Central memory CD8-positive, alpha-beta T cell (primary cell): ENCODE measurements at places on chromosomes 12 and 14.
A peak's percentile ranks its signal among the peaks of the same experiment; 100 is the strongest.

DNA sequence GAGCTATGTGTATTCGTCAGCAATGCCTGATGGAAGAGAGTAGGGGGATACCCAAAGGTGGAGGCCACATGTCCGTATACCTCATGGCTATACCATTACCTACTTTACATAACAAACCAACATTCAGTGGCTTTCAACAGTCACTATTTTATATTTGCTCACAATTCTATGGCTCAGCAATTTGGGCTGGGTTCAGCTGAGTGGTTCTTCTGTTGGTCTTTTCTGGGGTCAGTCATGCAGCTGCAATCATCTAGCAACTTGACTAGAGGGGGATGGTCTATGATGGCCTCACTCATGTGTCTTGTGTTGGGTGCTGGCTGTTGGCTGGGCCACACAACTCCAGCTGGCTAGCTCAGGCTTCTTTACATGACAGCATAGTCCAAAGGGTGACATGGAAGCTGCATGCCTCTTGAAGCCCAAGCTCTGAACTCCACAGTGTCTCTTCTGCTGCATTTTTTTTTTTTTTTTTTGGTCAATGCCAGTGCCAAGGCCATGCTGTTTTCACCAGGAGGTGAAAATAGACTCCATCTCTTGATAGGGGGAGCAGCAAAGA is 53.7 kb downstream of the RIN3 start:
- H3K4me1 ChIP-seq = peaks cover 57% of the 10 kb centered on the region
- DNase-seq = no peak
- peak overlapping the region; percentile 95 for H3K27ac ChIP-seq
- H3K27me3 ChIP-seq = no peaks in the 10 kb centered on the region
- no peak overlapping the region for H3K4me3 ChIP-seq

DNA sequence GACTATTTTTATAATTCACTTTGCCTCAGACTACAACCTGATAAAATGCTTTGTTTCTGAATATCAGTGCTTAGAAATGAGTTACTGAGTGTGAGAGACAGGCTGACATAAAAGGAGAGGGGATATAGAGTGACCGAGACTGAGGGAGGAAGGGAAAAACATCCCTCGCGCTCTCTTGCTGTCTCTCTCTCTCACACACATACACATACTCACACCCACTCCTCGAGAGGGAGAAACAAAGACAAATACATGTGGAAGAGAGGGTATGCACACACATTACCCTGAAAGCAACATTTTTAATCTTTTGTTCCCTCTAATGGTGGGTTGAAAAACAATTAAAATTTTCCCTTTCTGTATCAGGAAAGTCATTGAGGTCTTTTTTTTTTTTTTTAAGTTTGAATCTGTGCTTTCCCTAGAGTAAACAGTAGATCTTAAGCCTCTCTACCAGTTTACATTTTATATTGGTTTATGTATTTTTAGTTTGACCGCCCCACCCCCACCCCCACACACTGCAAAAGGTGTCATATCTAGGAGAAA is 45.3 kb downstream of the FRS2 start:
- no peak for DNase-seq
- peaks cover 36% of the 10 kb centered on the region for H3K4me1 ChIP-seq
- no peak overlapping the region for H3K27ac ChIP-seq
- peaks cover 4% of the 10 kb centered on the region for H3K36me3 ChIP-seq
- no peaks in the 10 kb centered on the region for H3K27me3 ChIP-seq

GRCh38 chr14:69358233-69358963 is 39.7 kb downstream of the ERH start:
- no peak for DNase-seq
- H3K4me3 ChIP-seq = no peak overlapping the region
- no peaks in the 10 kb centered on the region for H3K36me3 ChIP-seq
- H3K27ac ChIP-seq = no peak overlapping the region
- peaks cover 22% of the 10 kb centered on the region for H3K27me3 ChIP-seq

- no peak overlapping the region for H3K27ac ChIP-seq
- no peaks in the 10 kb centered on the region for H3K27me3 ChIP-seq
- H3K36me3 ChIP-seq = peaks cover 6% of the 10 kb centered on the region
Observed at GRCh38 chr14:103838117-103838516, 9.3 kb downstream of the PPP1R13B start.

GRCh38 chr12:24246934-24247333 is 297.5 kb upstream of the SOX5 start:
- no peak overlapping the region for H3K4me3 ChIP-seq
- no peaks in the 10 kb centered on the region for H3K4me1 ChIP-seq
- H3K27me3 ChIP-seq = no peaks in the 10 kb centered on the region
- no peaks in the 10 kb centered on the region for H3K36me3 ChIP-seq

DNA sequence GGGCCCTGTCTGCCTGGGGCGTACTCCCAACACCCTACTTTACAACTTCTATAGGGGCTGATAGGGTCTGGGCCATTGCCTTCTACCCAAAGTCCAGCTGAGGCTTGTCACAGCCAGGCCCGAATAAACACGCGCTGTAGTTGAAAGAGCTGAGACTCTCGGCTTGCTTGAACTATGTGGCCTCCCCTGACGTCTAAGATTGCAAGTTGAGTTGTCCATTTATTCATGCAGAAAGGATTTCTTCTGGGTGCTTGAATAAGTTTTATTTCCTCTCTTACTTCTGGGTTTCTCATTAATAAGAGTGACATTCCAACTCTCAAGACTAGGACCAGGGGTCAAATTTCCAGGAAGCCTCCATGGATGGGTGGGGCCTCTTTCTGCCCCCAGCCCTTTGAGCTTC is 74.4 kb upstream of the VRK1 start:
- H3K4me3 ChIP-seq = no peak overlapping the region
- no peaks in the 10 kb centered on the region for H3K4me1 ChIP-seq
- no peak for DNase-seq
- H3K27ac ChIP-seq = no peak overlapping the region
- no peaks in the 10 kb centered on the region for H3K36me3 ChIP-seq

GRCh38 chr12:4717806-4718205 is 2.4 kb upstream of the GALNT8 start:
- H3K27ac ChIP-seq = no peak overlapping the region
- DNase-seq = no peak
- H3K4me1 ChIP-seq = no peaks in the 10 kb centered on the region
- H3K36me3 ChIP-seq = peaks cover 1% of the 10 kb centered on the region
- peaks cover 44% of the 10 kb centered on the region for H3K27me3 ChIP-seq

DNA sequence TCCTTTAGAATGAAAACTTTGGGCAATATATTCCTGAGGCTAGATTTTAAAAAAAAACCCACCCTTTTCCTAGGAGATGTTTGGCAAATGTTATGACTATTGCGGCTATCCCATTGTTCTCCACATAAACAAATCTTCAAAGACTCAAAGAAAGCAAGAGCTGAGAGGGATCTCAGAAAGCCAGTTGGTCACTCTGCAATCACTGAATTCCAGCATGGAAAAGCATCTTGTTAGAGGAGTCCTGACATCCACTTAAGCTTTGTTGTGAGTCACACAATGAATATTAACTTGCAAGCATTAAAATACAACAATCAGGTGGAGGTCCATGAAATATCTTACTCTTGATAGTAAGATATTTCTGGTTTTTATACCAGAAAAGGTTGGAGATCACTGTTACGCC is 11.0 kb upstream of the PTPRB start:
- no peak overlapping the region for H3K27ac ChIP-seq
- H3K27me3 ChIP-seq = no peaks in the 10 kb centered on the region
- DNase-seq = no peak
- H3K36me3 ChIP-seq = no peaks in the 10 kb centered on the region

GRCh38 chr12:42627151-42627550 is 37.6 kb upstream of the PRICKLE1 start:
- no peaks in the 10 kb centered on the region for H3K36me3 ChIP-seq
- no peaks in the 10 kb centered on the region for H3K4me1 ChIP-seq
- no peak overlapping the region for H3K4me3 ChIP-seq
- no peak overlapping the region for H3K27ac ChIP-seq
- no peaks in the 10 kb centered on the region for H3K27me3 ChIP-seq

- H3K4me3 ChIP-seq = no peak overlapping the region
- no peaks in the 10 kb centered on the region for H3K27me3 ChIP-seq
- peaks cover 7% of the 10 kb centered on the region for H3K4me1 ChIP-seq
- no peak for DNase-seq
- H3K27ac ChIP-seq = no peak overlapping the region
Observed at GRCh38 chr12:103331643-103332042, 164.1 kb downstream of the C12orf42 start.

GRCh38 chr12:40697566-40698259 is 5.5 kb downstream of the CNTN1 start:
- no peaks in the 10 kb centered on the region for H3K36me3 ChIP-seq
- H3K4me1 ChIP-seq = no peaks in the 10 kb centered on the region
- H3K27me3 ChIP-seq = no peaks in the 10 kb centered on the region
- H3K27ac ChIP-seq = no peak overlapping the region
- no peak overlapping the region for H3K4me3 ChIP-seq
- DNase-seq = no peak

GRCh38 chr12:105581420-105581819 is 250.9 kb downstream of the C12orf75 start:
- no peaks in the 10 kb centered on the region for H3K4me1 ChIP-seq
- H3K36me3 ChIP-seq = no peaks in the 10 kb centered on the region
- peaks cover 23% of the 10 kb centered on the region for H3K27me3 ChIP-seq
- no peak overlapping the region for H3K4me3 ChIP-seq

- no peaks in the 10 kb centered on the region for H3K27me3 ChIP-seq
- H3K36me3 ChIP-seq = peaks cover 4% of the 10 kb centered on the region
- peaks cover 44% of the 10 kb centered on the region for H3K4me1 ChIP-seq
- no peak overlapping the region for H3K4me3 ChIP-seq
Observed at GRCh38 chr12:50551866-50552265, 47.1 kb downstream of the DIP2B start.

- H3K4me3 ChIP-seq = no peak overlapping the region
- H3K27ac ChIP-seq = no peak overlapping the region
- no peaks in the 10 kb centered on the region for H3K27me3 ChIP-seq
Observed at GRCh38 chr12:127489061-127489460, 777.9 kb upstream of the TMEM132C start.

- no peak overlapping the region for H3K4me3 ChIP-seq
- H3K36me3 ChIP-seq = no peaks in the 10 kb centered on the region
- no peaks in the 10 kb centered on the region for H3K4me1 ChIP-seq
Observed at GRCh38 chr14:90778571-90779255, 37.5 kb downstream of the TTC7B start.

GRCh38 chr12:116106870-116107269 is 170.6 kb downstream of the MED13L start:
- H3K4me3 ChIP-seq = no peak overlapping the region
- no peak overlapping the region for H3K27ac ChIP-seq
- no peaks in the 10 kb centered on the region for H3K27me3 ChIP-seq
- DNase-seq = no peak
- H3K36me3 ChIP-seq = peaks cover 8% of the 10 kb centered on the region
- H3K4me1 ChIP-seq = peaks cover 19% of the 10 kb centered on the region

- no peak for DNase-seq
- H3K27me3 ChIP-seq = no peaks in the 10 kb centered on the region
- H3K36me3 ChIP-seq = peaks cover 18% of the 10 kb centered on the region
Observed at GRCh38 chr14:68876976-68877375, 84.1 kb upstream of the ZFP36L1 start.

GRCh38 chr12:29831173-29831572 is 47.4 kb upstream of the TMTC1 start:
- no peaks in the 10 kb centered on the region for H3K27me3 ChIP-seq
- no peak for DNase-seq
- no peaks in the 10 kb centered on the region for H3K4me1 ChIP-seq
- no peak overlapping the region for H3K27ac ChIP-seq

DNA sequence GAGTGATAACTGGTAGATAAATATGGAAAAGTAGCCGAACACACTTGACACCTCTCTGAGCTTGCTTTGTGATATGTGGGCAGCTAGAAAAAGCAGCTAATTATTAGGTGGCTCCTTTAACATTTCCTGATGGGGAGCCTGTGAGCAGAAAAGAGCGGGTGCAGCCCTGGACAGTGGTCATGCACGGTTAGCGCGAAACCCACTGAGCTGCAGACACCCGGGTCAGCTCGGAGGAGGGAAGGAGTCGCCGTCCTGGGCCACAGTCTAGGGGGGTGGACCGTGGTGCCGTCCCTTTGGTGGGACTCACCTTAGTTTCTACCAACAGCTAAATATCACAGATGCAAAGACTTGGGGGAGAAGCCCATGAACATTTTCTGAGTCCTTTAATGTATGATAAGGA is 6.6 kb downstream of the COA8 start:
- no peaks in the 10 kb centered on the region for H3K27me3 ChIP-seq
- peaks cover 5% of the 10 kb centered on the region for H3K4me1 ChIP-seq
- DNase-seq = no peak
- H3K27ac ChIP-seq = no peak overlapping the region

DNA sequence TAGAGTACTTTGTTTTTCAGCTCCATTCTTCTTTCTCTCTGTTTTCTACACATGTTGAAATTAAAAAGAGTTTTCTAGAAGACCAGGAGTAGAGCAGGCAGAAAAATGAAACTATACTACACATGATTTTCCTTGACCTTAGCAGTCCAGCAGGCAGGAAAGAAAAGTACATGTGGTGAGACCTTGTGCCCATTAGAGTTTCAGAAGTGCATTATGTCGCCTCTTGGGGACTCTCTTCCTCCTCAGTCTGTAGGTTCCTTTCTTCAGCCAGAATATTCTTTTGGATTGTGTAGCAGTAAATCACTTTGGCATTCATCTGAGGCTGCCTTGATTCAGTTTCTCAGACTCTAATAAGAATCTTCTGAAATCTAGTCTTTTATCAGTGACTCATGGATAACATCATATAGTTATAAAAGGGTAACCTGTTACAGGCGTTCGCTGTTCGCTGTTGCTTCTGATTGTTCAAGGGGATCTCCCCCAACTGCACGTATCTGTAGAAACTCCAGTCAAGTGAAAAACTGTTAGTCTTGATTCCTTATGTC is 161.8 kb downstream of the ANO4 start:
- no peak overlapping the region for H3K27ac ChIP-seq
- no peak overlapping the region for H3K4me3 ChIP-seq
- H3K27me3 ChIP-seq = no peaks in the 10 kb centered on the region
- H3K36me3 ChIP-seq = no peaks in the 10 kb centered on the region

DNA sequence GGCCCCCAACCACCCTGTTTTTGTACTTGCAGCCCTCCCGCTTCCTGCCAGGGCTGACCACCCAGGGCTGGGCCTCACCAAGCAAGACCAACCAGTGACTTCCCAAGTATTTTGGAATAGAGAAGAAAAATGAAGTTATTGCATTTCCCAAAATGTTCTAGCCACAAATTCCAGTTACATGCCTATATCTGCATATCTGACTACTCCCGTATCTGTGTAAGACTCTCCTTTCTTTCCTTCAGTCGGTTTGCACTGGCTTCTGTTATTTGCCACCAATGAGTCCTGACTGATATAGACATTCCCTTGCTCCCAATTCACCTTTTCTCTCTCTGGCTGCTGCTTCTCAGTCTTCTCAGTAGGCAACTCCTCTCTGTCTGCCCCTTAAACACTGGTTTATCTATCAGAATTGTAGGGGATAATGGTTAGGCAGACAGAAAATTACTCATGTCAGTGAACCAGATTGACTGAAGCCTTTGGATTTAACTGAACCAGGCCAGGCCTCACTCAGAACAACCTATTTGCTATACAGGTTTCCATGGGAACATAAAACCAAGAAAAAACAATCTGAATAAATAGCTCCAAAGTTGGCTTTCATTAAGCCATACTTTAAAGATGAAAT is 85.3 kb downstream of the SPTSSA start:
- no peak overlapping the region for H3K27ac ChIP-seq

DNA sequence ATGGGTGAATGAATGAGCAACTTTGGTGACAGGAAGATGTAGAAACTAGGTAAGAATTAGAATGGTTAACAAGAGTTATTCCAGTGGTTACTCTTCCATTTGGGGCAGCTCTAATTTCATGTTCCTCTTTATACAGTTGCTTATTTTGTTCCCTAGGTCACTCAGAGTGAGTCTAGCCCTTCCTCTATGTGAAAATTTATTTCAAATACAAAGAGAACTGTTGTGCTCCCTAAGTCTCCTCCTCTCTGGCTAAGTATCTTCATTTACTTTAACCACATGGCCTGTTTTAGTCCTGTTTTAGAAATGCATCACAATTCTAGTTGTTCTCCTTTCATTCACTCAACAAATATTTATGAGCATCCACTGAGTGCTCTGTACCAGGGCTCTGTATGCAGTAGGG is 51.1 kb upstream of the HIF1A start:
- H3K36me3 ChIP-seq = no peaks in the 10 kb centered on the region
- no peak for DNase-seq
- H3K4me3 ChIP-seq = no peak overlapping the region
